ENCODE measurements at places on chromosomes 5 and 9.
A peak's percentile ranks its signal among the peaks of the same experiment; 100 is the strongest.

DNA sequence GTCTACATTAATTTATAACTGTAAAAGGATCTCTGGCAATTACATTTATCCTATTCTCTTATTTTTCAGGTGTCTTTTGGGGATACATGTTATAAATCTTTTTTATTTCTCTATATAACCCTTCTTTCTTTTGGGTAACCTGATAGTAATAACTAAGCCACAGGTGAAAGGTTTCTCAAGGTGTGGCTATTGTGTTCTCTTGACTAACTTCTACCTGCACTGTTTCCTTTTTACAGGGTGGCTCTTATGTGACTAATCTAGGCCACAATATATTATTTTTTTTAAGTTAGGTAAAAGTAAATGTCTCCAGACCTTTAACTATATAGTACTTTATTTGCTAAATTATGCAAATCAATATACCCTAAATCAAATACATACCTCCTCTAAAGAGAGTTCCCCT lies 193.2 kb downstream of the EFNA5 start:
- DNase-seq: no peak

DNA sequence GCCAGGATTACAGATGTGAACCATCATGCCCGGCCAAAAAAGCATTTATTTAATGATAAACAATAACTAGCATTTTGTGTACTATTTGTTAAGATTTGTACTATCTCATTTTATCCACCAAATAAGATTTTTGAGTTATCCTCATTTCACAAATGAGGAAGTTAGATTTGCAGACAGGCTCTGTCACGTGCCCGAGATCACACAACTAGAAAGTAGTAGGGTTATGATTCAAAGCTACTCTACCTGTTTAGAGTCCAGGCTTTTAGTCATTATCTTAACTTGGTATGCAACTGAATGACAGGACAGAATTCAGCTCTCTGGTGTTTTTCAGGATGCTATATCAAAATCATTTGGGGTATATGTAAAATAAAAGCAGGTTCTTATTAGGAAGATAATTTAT lies 20.5 kb downstream of the RANBP17 start:
- no peak for DNase-seq

- peak; percentile 53 for DNase-seq
These were observed 89.2 kb upstream of the PRLR start for GRCh38 chr5:35319333-35320002.

GRCh38 chr5:155113888-155114287 lies 100.3 kb downstream of the KIF4B start:
- no peak for DNase-seq

- no peak for DNase-seq
These were observed 1.1 kb downstream of the SLC31A1 start for GRCh38 chr9:113222482-113222841.

- DNase-seq: no peak
These were observed 21.9 kb downstream of the DEPDC1B start for GRCh38 chr5:60677850-60678664.

DNA sequence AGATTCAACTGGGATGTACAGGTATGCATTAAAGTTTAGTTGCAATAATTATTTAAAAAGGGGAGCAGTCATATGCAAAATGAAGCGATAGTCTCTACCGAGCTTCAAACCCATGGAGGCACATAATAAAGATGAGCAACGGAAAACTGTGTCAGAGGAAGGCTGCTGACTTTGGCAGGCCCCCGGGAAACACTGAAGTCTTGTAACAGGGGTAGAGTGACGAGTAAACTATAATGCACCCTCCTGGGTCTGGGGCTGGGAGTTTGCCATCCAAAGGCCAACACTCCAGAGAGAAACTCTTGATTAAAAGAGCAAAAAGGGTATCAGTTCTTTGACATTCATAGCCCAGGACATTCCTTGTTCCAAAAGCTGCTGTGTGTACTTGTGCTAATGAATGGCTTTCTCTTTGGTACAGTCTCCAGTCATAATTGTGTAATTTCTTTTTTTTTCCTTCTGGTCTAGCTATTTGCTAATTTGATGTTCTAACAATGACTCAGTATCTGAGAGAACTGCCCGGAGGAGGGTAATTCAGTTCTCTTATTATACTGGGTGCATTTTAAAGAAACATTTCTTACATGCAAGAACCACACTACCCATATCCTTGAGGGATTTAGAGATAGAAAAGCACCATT lies 59.2 kb downstream of the TNC start:
- DNase-seq: peak; percentile 56

DNA sequence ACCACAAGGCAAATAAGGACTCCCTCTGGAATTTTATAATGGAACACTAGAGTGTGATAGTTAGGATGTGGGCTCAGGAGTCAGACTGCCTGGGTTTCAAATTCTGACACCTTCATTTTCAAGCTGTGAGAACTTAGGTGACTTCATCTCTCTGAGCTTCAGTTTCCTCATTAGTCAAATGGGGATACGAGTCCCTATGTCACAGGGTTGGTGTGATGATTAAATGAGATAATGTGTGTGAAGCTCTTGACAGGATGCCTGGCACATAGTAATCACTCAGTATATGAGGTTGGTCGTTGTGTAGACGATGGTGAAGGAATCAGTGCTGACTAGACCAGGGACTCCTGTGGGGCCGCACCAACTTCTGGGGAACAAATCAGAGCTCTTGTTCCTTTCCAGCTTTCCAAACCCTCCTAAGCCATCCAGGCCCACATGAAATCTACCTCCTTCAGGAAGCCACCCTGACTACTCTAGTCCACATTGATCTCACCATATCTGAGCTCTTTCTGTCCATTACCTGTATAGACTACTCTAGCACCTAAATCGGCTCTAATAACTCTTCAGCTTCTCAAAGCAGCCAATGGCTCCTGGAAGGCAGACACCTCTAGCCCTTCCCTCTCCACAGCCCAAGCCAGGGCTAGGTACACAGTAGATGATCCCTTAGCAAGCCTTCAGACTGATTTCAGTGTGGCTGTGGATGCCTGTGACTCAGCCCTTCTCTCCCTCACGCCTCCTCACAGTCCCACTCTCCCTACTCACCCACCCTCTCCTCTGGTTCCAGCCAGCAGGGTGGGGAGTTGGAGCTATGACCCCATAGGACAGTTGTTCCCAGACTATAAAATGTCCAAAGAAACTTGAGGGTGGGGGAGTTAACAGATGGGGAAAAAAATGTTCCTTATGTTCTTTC lies 2.5 kb upstream of the TCF7 start:
- DNase-seq: no peak

DNA sequence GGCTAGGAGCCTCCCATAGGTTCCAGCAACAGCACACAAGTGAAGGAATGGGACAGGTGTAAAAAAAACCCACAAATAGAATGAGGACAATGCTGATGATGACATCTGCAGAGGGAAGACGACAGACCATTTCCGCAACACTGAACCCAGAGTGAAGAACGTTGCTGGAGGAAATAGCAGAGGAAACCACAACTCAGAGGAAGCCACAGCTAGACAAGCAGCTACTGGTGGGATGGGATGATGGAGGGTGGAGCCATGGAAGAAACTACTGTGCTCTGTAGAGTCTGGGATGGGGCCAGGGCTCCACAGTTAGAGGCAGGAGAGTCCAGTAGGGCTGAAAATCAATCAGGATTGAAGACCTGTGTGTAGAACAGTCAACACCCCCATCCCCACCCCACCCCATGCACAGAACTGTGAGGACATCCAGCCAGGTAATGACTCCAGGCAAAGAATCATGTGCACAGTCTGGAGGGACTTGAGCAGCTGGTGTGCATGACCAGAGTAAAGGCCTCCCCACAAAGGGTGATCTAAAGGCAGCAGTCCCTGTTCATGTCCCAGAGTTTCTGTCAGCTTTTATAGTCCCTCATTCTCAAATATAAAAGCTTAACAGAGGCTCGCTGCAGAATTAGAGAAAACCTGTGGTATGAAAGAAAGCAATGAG lies 65.2 kb upstream of the SPIN1 start:
- DNase-seq: peak; percentile 13
